ENCODE measurements at places on chromosomes 7 and 10. TPM values are rescaled to one million over a fixed set of nuclear protein-coding genes. Genes with fewer than 3 reads are reported as not detected.

Gene TFEC
- 0.16 TPM for total RNA-seq

Gene CCM2
- 51.6 TPM for total RNA-seq

Gene SMO
- total RNA-seq, result 1.7 TPM

Gene DNA2
- total RNA-seq, result 51.4 TPM

GRCh38 chr7:31819031-31819430 lies 132.0 kb downstream of the PPP1R17 start:
- H3K4me3 ChIP-seq, result no peak overlapping the region
- no peak for DNase-seq
- no peaks in the 10 kb centered on the region for H3K4me1 ChIP-seq

DNA sequence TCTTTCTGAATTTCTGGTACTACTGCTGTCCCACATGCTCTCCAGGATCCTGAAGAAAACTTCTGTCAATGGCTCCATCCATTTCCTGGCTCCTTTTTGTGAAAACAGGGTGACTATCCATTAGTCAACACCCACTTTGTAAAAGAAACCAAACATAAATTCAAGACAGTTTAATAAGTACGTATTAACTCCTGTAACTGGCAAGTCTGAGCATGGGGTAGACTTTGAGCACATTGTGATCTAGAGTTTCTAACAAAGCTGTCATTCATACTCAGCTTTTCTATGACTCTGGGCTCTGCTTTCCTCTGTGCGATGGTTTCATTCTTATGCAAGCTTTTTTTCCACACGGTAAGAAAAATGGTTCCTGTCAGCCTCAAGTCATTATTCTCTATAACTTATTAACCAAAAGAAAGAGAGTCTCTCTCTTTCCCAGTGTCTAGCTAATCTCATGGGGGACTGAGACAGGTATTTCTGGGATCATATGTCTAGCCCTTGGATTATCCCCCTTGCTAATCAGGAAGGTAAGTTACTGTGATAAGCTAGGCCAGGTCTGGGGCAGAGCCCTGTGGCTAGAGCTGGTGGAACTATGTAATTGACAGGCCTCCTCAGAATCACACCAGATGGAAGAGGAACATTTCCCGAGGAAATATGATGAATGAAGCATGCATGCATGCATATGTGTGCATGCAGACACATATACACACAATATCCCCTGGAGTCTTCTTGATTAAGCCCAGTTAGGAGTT lies 98.5 kb downstream of the GNAI1 start:
- no peak overlapping the region for H3K27ac ChIP-seq
- no peaks in the 10 kb centered on the region for H3K36me3 ChIP-seq
- no peak overlapping the region for H3K4me3 ChIP-seq
- H3K4me1 ChIP-seq, result no peaks in the 10 kb centered on the region

DNA sequence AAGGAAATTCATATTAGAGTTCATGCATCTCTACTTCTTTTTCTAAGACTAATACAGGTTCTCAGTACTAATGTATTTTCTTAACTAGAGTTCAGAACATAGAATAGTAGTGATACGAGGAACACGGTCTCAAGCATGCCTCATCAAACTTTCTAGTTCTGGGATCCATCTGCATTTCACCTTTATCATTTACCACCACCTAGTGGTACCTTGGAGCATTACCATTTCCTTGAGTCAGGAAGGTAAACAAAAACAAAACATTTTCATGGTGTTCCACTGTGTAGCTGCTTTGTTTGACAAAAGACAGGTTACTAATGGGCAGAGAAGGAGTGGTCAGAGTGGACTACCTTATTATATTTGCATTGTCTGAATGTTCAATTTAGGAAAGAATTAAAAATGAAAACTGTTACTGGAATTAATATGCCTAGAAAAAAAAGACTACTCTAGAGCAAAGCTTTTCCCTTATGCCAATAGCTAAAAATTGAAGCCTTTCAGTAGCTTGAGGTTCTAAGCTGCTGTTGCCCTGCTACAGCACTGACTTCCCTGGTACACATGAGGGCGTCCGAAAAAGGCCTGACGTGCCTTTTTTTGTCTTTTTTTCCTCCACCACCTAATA lies 44.5 kb downstream of the STARD3NL start:
- no peaks in the 10 kb centered on the region for H3K27me3 ChIP-seq
- no peak overlapping the region for H3K4me3 ChIP-seq
- H3K36me3 ChIP-seq, result peaks cover 21% of the 10 kb centered on the region

DNA sequence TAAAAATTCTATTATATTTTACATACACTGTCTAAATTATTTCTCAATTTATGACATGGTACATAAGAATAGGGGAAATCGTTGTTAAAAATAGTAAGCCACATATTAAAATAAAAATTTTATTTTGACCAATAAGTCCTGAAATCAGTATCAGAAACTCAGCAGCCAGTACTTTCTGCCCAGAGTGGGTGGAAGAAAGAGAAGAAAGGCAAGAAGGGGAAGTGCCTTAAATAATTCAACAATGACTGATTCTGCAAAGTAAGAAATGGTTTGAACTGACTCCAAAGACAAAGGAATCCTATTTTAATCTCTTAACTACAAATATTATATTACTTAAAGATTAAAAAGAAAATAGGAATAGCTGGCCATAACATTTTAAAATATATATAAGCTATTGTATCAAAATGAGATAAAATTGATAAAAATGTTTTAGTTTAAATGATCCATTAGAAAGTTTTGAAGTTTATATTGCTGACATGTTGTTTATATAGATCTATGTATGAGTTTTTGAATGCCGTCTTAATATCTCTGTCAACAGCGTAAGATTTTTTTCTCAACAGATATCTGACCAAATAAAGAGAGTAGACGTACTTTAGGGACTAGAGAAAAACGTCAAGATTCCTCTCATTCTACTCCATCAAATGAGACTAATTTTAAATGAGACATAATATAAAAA lies 30.2 kb upstream of the NRCAM start:
- H3K4me3 ChIP-seq, result no peak overlapping the region
- no peaks in the 10 kb centered on the region for H3K27me3 ChIP-seq
- H3K4me1 ChIP-seq, result no peaks in the 10 kb centered on the region

GRCh38 chr7:6271060-6271658 lies 1.3 kb downstream of the CYTH3 start:
- peaks cover 15% of the 10 kb centered on the region for H3K4me1 ChIP-seq

DNA sequence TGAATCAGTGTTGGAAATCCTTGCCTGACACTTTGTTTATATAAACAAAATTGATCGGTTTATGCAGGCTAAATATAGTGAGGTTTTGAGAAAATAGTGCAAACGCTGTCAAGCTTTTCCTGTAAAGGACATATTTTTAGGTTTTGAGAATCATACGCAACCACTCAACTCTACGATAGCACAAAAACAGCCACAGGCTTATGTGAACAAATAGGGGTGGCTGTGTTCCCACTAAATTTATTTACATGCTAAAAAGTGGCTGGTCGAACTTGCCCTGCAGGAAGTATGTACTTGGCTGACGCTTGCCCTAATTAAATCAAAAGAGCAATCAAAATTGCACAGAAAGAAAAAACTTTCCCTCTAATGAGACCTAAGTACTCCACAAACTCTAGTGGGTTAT lies 234.7 kb upstream of the CACNA2D1 start:
- H3K36me3 ChIP-seq, result peaks cover 3% of the 10 kb centered on the region
- H3K27me3 ChIP-seq, result no peaks in the 10 kb centered on the region
- peak overlapping the region; percentile 43 for H3K4me3 ChIP-seq
- peak overlapping the region; percentile 87 for H3K27ac ChIP-seq
- no peak for DNase-seq
- H3K4me1 ChIP-seq, result peaks cover 15% of the 10 kb centered on the region

- no peaks in the 10 kb centered on the region for H3K36me3 ChIP-seq
- no peaks in the 10 kb centered on the region for H3K4me1 ChIP-seq
- no peak overlapping the region for H3K4me3 ChIP-seq
Measured at GRCh38 chr7:115980159-115980558, 50.4 kb downstream of the TFEC start.

DNA sequence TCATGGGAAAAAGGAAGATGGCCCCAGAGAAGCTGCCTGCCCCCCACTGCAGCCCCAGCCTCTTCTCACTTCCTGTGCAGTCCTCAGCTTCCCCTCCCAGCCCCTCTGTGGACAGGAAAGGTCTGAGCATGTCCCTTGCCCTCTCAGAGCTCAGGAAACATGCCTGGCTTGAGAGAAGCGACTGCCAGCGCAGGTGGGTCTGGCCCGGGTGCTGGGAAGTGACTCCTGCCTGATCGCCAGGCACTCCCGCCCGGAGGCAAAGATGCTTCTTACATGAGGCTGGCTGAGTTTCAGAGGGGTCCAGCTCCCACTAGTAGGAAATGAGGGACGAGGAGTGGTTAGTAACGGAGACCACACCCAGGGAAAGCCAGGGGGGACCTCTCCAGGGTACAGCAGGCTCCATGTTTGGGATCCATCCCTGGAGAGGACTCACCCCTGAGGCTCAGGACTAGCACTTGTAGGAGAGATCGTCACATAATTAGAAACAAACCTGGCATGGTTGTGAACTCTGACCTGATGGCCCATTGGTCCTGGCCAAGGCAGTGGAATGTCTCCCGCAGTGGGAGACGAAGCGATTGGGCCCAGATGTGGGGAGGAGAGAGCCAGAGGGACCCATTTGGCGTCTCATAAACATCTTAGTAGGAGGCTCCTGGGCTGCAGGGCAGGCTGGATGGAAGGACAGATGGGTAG lies 12.3 kb downstream of the ELN start:
- no peaks in the 10 kb centered on the region for H3K36me3 ChIP-seq
- H3K27ac ChIP-seq, result no peak overlapping the region
- no peaks in the 10 kb centered on the region for H3K4me1 ChIP-seq
- H3K4me3 ChIP-seq, result no peak overlapping the region
